ACHN (cell line): ENCODE measurements at places on chromosomes 7 and 10.

DNA sequence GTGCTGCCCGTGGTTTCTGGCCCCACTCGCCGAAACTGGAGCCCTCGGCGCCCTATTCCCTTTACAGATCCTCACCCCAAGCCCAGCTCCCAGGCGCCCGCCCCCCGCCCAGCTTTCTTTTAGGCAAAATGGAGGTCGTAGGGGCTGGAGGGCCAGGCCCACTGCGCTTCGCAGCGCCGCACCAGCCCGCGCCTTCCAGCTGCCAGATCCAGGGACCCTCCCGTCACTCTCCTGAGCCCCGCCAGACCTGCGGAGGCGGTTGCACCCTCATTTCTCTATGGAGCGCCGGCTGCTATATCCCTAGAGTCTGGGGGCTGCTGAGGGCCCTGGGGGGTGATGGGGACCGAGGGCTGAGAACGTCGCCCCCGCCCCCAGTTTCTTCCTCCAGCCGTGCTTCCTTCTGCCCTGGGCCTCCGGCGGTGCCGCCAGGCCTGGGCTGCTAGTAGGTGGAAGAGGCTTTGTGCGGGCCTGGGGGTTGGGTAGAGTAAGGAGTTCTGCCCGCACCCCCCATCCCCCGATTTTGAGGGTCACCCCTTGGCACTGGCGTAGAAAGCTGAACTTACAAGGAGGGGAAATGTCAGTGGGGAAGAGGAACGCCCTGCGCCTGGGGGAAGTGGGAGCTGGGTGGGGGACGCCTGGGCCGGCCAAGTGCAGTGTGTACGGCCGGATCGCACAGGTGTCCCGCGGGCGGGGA lies 1.0 kb downstream of the GNB2 start:
- peak; percentile 28 for DNase-seq

DNA sequence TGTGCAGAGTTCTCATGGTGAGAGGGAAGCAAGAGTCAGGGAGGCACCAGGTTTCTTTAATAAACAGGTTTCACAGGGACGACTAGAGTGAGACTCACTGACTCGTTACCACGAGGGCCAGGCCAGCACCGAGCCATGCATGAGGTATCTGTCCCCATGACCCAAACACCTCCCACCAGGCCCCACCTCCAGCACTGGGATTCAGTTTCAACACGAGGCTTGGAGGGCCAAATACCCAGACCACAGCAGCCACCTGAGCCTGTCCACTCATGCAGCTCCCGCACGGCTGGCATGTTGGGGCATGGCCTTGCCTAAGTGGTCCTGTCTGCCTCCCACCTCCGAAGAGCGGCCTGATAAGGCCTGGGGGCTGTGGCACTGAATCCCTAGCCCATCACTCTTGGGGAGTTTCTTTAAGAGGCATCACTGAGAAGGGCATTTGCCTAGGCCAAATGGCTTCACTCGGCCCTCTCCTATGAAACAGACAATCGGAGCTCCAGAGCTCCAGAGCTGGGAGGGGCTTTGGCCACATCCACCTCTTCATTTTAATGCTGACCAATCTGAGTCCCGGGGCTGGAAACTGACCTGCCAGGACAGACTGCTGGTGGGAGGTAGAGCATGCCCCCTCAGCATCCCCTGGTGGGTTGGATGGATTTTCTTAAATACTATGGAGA lies 157.8 kb downstream of the DNAJB6 start:
- DNase-seq: no peak

GRCh38 chr7:148963583-148964482 lies 64.5 kb downstream of the PDIA4 start:
- DNase-seq: no peak

DNA sequence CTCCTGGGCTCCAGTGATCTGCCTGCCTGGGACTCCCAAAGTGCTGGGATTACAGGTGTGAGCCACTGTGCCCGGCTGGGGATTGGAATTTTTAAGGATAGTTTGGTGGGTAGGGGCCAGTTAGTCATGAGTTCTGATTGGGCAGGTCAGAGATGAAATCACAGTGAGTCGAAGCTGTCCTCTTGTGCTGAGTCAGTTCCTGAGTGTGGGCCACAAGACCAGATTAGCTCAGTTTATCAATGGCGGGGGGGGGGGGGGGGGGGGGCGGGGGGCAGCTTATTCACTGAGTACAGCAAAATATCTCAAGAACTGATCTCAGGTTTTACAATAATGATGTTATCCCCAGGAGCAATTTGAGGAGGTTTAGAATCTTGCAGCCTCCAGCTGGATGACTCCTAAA lies 11.6 kb upstream of the ERCC6 start:
- no peak for DNase-seq

DNA sequence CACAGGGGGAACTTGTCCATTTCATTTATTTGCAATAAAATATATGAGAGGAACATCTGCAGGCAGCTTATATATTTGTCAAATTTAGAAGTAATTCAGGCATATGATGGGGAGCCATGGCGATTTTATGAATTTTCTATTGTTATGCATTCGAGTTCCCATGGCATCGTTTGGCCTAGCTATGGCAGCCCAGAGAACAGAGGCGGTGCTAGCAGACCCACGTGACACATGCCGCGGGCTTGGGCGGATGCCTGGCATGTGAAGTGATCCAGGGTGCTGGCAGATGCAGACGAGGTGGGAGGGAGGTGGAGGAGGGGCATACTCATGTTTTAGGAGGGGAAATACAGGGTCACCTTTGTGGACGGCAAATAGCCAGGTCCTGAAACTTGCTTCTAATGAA lies 560.0 kb upstream of the GALNT17 start:
- no peak for DNase-seq

DNA sequence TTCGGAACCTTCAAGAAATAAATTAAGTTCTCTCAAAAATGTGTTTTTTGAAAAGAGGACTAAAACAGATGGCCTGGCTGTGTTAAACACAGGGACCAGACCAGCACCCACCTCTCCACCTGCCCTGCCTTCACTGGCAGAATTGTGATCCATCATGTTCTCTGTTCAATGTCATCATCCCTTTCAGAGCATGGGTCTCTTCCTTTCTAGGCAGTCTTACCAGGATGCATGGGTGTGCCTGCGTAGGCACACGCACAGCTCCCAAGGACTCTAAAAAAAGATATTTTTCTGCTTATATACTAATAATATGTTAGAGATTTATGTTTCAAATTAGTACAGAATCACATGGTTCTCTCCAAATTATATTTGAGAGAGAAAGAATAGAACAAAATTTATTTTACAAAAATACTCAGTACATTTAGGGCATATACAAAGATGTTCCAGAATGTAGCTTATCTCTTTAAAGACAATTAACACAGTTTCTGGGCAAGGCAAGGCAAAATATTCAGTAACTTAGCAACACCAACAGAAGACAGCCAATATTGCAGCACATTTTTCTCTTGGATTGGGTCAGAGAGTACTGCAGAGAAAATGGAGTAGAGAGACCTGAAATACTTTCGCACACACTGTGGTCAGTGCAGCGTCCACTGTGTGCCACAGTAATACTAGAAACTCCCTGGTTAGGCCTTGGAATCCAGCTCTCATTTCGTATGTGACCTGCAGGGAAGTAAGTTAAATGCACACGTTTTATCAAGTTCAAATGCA lies 52.8 kb downstream of the EGFR start:
- no peak for DNase-seq

DNA sequence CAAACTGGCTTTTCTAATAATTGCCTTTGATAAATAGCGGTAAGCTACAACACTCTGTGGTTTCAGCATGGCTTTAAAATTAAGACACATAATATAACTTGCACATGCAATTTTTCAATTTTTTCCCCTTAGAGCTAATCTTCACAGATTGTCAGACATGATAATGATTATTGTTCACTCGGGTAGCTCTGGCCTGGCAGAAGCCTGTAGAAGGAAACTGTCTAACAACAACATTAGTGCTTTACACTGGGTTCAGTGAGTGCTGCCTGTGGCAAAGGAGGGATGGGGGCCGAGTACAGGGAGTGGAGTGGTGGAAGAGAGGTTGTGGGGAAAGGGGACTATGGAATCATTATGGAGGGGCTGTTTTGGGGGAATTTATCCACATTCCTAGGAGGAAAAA lies 67.2 kb upstream of the AUTS2 start:
- no peak for DNase-seq

DNA sequence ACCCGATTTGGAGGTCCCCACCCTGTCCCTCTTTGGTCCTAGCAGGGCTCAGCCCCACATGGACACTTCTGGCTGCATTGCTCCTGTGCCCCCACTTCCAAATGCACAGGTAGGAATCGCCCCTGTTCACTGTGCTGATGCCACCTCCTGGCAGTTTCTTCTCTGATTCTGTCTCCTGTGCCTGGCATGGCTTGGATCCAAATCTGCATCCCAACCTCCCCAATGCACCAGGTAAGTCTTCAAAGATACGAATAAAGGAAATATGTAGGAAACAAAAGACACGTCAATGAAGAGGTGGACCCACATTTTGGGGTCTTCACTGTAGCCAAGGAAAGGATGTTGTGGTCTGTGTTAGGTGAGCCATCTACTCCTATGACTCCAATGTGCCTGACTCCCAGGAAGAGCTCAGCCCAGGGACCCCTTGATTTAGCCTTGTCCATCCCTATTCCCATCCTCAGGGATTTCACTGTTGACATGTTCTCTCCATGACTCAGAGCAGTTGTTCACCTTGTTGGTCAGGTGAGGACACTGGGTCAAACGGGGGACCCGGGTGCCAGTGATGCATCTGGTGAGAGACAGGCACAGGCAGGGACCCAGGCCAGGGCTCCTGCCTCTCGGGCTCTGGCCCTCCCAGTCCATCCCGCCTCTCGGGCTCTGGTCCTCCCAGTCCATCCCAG lies 341.8 kb downstream of the CXCL12 start:
- no peak for DNase-seq

DNA sequence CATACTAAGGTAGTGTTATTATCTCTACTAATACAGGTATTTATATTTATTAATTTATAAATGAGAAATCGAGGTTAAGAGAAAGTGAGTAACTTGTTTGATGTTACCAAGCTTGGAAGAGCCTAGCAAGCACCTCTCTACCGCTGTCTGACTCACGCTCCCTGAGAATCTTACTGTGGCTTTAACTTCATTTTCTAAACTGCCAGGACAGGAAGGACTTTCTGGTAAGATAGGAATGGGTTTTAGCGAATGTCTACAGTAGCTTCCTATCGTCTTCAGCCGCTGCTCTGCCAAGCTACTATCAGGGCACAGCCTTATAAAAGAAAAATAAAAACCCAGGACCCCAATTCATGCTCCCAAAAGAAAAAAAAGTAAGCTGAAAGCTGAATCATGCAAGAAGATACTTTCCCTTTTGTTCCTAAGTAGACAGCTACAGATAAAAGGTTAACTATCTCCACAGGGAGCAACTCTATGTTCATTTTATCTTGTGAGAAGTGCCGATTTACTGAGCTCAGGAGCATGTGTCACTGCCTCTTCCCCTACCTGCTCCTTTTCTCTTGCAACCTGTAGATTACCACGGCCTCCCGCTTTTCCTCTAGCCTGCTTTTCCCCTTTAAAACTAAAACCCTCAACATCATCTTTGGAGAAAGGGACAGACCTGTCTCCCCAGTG lies 60.2 kb downstream of the THNSL1 start:
- DNase-seq: no peak

- no peak for DNase-seq
These were observed 31.0 kb downstream of the AHCYL2 start for GRCh38 chr7:129255800-129256199.

GRCh38 chr10:71708301-71708703 lies 11.3 kb downstream of the C10orf105 start:
- DNase-seq: no peak

GRCh38 chr7:47333959-47334358 lies 248.0 kb downstream of the TNS3 start:
- no peak for DNase-seq

GRCh38 chr7:138097064-138097741 lies 20.9 kb downstream of the AKR1D1 start:
- peak; percentile 58 for DNase-seq

DNA sequence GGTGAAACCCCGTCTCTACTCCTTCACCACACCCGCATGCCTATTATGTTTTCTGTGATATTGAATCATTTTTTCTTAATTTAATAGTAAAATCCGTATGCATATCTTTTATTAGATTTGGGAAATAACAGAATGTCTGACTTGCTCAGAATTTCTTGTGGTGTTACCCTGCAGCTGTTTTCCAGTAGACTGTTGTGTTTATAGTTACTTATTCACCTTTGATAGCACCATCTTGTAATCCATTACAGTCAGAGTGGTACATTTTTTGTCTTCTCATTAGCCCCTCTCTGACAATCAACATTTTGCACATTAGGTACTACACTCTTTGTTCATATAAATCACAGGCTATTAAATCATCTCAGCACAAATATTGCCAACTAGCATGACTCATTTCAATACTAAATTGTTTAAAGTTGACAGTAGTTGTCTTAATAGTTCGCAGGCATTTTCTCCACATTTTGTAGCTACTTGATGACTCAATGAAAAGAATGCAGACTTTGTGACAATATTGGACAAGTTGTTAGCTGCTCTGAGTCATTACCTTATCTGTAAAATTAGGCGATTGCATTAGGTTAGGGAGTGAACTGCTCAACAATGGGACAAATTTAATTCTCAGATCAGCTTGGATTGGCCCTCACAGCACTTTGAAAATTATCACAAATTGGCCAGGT lies 17.8 kb upstream of the SLC16A12 start:
- DNase-seq: peak; percentile 75

DNA sequence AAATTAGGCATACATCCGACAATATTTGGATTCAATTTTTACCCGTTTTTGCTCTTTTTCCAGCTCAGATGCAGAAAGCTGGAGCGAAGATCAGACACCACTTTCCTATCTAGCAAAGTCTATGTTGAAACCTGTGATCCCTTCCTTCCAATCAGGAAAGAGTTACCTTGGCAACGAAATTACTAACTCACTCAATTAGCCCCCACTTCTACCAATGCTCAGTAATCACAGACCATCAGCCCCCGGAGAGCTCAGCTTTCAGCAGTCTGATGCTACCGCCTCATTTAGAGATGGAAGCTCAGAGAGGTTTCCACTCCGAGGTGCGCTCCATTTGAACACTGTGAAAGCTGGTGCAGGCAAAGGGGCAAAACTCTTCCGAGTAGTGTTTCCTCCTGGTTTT lies 6.7 kb downstream of the FRAT1 start:
- no peak for DNase-seq

DNA sequence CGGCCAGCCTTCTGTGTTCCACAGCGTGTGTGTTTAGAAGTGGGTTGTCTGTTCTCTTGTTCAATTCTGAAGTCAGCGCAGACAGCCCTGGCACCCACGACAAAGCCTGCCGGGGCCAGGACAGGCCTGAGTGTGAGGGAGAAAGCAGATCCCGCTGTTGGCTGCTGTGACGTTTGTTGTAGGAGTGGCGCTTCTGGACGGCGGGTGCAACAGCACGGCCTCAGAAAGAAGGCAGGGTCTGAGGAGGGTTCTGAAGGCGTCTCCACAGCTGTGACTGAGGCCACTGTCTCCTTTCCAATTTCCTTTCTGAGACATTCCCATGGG lies 76.2 kb downstream of the VIPR2 start:
- DNase-seq: no peak

DNA sequence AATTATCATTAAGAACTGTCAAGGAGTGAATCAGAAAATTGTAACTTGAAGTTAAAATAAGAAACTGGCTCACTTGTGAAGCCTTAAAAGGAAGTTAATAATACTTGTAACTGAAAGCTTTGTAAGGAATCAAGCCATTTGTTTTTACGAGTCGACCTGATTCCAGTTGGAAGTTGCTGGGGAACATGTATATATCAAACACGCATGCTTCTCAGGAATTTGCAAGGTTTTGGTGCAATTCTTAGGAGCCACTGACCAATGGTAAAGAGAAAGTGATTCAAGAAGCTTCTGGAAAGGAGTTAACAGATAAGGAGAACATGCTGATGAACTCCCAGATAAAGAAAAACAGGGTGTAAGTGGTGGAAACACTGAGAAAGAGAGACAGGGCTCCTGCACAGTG lies 56.4 kb downstream of the ETV1 start:
- no peak for DNase-seq

GRCh38 chr10:133107442-133107841 lies 19.7 kb downstream of the ADGRA1 start:
- DNase-seq: no peak

- peak; percentile 95 for DNase-seq
These were observed at the start of gene HTR5A for GRCh38 chr7:155069992-155070751. Gene HTR5A, plus strand, starts transcription at chr7:155070324. Its CDS starts 576 bp downstream, at chr7:155070900.
